ENCODE measurements at places on chromosomes 7 and 10.

DNA sequence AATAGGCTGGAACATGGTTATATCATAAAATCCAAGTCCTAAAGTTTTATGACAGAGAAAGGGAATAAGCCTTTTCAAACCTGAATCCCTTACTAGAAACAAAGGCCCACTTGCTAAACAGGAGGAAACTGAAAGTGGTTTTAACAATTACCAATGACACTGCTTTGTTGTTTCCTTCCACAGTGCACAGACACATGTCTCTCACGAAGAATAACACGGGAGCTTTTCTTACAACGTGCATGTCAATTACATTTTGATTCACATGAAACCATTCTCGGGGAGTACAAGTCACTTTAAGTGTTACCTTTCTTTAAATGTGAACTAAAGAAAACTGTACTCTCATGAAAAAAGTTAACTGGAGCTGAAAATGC lies 1.4 kb downstream of the MRPS33 start:
- no peak for DNase-seq

- DNase-seq = no peak
Observed at GRCh38 chr10:66148312-66148711, 777.5 kb upstream of the LRRTM3 start.

GRCh38 chr7:155230169-155230593 lies 67.5 kb upstream of the INSIG1 start:
- no peak for DNase-seq

GRCh38 chr10:9018195-9019173 lies 964.0 kb downstream of the GATA3 start:
- no peak for DNase-seq
